ENCODE measurements at places on chromosomes 16 and 17. TPM values are rescaled to one million over a fixed set of nuclear protein-coding genes. Genes with fewer than 3 reads are reported as not detected.
A peak's percentile ranks its signal among the peaks of the same experiment; 100 is the strongest.

The B3GNT9 gene
- 9.7 TPM for total RNA-seq

The EPX gene
- total RNA-seq, result not detected

DNA sequence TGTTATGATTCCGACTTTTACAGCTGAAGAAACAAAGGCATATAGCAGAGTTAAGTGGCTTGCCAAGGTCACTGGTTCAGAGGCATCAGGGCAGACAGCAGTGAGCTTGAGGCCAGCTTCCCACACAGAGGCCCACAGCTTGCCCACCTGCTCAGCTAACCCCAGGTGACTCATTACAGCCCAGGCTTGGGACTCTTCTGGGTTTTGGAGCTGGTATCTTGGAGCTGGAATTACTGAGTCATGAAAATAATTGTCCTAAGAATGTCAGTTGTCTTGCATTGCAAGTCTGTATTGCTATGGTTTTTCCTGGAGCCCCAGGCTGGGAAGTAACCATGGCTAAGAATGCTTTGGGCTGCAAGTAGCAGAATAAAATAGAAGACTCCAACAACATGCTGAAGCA lies 32.4 kb upstream of the IRX3 start:
- H3K27me3 ChIP-seq, result peaks cover 9% of the 10 kb centered on the region
- H3K4me1 ChIP-seq, result peaks cover 8% of the 10 kb centered on the region
- DNase-seq, result no peak
- H3K36me3 ChIP-seq, result no peaks in the 10 kb centered on the region
- H3K27ac ChIP-seq, result no peak overlapping the region

- no peak overlapping the region for H3K27ac ChIP-seq
- H3K4me1 ChIP-seq, result peaks cover 8% of the 10 kb centered on the region
- no peak overlapping the region for H3K4me3 ChIP-seq
- H3K27me3 ChIP-seq, result peaks cover 3% of the 10 kb centered on the region
These were observed 3.0 kb downstream of the KRT38 start for GRCh38 chr17:41437769-41438168.

- no peak overlapping the region for H3K27ac ChIP-seq
- H3K27me3 ChIP-seq, result no peaks in the 10 kb centered on the region
- no peaks in the 10 kb centered on the region for H3K36me3 ChIP-seq
- no peak overlapping the region for H3K4me3 ChIP-seq
These were observed 47.3 kb downstream of the GDE1 start for GRCh38 chr16:19474617-19475016.

GRCh38 chr16:49496656-49497055 lies 123.1 kb downstream of the C16orf78 start:
- H3K27me3 ChIP-seq, result no peaks in the 10 kb centered on the region
- no peak overlapping the region for H3K4me3 ChIP-seq
- peaks cover 5% of the 10 kb centered on the region for H3K36me3 ChIP-seq
- H3K4me1 ChIP-seq, result peaks cover 19% of the 10 kb centered on the region
- DNase-seq, result no peak

DNA sequence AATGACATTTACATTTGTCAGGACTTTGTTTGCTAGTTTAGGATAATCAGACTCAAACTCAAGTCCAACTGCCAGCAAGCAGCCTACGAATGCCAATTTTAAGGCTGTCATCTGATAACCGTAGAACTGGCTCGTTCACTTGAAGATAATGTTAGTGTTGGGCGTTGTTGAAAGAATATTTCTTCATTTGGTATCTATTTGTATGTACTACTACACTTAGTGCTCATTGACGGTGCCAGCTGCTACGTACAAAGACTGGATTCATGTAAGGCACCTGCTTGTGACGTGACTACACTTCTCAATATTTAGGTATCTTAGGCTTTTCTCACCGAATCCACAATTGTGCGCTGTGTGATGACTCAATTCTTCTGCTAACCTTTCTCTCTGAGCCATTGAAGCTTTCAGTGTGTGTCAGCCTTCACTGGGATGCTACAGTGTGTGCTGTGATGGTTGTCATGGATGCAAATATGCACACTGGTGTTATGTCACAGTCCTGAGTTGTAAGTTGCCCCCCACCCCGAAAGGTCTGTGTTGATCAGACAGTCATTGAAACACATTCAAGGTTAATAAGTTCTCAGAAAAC lies 5.7 kb downstream of the ATP2C2 start:
- H3K27ac ChIP-seq, result no peak overlapping the region
- H3K4me3 ChIP-seq, result no peak overlapping the region
- peaks cover 24% of the 10 kb centered on the region for H3K27me3 ChIP-seq

- H3K27me3 ChIP-seq, result no peaks in the 10 kb centered on the region
- H3K4me1 ChIP-seq, result no peaks in the 10 kb centered on the region
- no peak overlapping the region for H3K27ac ChIP-seq
- no peak overlapping the region for H3K4me3 ChIP-seq
- no peak for DNase-seq
These were observed 58.4 kb downstream of the ELAC2 start for GRCh38 chr17:12959441-12959840.

DNA sequence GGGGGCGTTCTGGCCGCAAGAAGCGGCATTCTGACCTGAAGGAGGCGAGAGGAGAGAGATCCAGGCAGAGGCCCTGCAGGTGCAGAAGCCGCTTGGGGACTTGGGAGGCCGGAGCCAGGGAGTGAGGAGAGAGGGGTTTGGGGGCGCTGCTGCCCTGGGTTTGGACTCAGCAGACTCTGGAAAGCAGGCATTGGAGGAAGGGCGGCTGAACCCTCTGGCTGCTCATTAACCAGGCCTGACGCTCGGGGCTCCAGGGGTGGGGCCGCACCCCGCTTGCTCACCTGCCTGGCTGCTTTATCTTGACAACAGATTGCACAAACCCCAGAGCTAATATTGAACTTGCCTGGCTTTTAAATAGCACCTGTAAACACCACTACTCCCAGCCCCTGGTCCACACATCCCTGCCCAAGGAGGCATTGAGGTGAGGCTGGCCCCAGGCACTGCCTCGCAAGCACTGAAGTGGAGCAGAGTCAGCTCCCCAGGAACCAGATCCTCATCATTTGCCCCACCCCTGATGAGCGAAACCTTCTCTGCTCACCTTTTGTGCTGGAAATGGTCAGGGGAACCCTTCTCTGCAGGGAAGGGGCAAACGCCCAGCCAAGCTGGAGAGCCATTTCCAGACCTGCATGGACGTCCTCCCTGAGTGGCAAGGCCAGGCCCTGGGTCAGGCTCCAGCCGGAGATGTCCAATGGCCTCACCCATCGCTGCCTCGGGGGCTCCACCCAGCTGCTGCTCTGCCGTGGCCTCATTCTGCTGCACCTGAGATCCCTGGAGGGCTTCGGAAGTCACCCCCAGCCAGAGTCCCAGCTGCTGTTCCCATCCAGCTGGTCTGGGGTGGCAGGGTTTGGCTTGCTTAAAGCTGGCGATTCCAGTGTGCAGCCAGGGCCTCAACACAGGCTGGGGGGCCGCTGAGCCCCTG lies 190.2 kb upstream of the GSE1 start:
- DNase-seq, result no peak
- H3K36me3 ChIP-seq, result no peaks in the 10 kb centered on the region
- no peaks in the 10 kb centered on the region for H3K27me3 ChIP-seq
- peaks cover 27% of the 10 kb centered on the region for H3K4me1 ChIP-seq
- peak overlapping the region; percentile 75 for H3K4me3 ChIP-seq
- peak overlapping the region; percentile 88 for H3K27ac ChIP-seq

DNA sequence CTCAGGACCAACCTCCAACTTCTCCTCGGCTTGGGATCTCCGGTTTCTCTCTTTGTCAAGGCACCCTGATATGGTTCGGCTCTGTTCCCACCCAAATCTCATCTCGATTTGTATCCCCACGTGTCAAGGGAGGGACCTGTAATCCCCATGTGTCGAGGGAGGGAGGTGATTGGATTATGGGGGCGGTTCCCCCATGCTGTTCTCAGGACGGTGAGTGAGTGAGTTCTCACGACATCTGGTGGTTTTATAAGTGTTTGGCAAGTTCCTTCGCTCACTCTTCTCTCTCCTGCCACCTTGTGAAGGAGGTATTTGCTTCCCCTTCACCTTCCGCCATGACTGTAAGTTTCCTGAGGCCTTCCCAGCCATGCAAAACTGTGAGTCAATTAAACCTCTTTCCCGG lies 117.9 kb downstream of the SEC14L1 start:
- no peak overlapping the region for H3K4me3 ChIP-seq
- no peaks in the 10 kb centered on the region for H3K27me3 ChIP-seq
- DNase-seq, result no peak
- H3K36me3 ChIP-seq, result no peaks in the 10 kb centered on the region
- peaks cover 10% of the 10 kb centered on the region for H3K4me1 ChIP-seq
- no peak overlapping the region for H3K27ac ChIP-seq

GRCh38 chr16:85348911-85349334 lies 236.7 kb upstream of the CIBAR2 start:
- H3K4me3 ChIP-seq, result no peak overlapping the region
- no peaks in the 10 kb centered on the region for H3K27me3 ChIP-seq
- H3K36me3 ChIP-seq, result peaks cover 10% of the 10 kb centered on the region
- no peak for DNase-seq
- peak overlapping the region; percentile 19 for H3K27ac ChIP-seq
- H3K4me1 ChIP-seq, result peaks cover 43% of the 10 kb centered on the region
